T-helper 17 cell (primary cell): ENCODE measurements at places on chromosomes 2 and 18.

DNA sequence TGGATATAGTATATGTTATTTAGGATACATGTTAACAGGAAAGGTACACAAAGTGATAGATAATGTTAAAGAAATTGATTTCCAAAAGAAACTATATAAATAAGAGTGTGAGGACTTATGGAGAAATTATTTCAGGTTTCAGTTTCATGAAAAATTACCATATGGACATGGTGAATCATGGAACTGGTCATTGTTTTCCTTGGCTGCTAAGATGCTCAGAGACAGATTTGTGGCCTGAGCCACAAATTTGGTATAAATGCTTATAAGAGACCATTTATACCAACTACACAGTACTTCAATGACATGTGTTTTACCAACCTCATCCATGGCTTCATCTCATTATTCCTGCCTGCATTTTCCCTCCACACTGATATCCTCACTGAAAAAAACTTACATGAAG is 188.1 kb downstream of the FMNL2 start:
- no peak for DNase-seq

DNA sequence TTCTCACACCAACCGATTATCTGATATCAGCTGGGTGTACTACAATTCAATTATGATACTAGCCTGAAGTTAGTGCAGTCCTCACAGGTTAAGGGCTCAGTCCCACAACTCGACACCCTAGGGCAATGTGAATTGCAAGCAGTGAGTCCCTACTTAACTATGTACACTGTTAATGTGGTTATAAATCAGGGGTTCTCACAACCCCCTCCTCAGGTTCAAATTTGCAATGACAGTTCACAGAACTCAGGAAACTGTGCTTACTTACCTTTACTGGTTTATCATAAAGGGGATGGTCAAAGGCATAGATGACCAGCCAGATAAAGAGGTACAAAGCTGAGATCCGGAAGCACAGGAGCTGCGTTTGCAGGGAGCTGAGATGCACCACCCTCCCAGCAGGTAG is 1379.1 kb upstream of the CDH2 start:
- no peak for DNase-seq

GRCh38 chr2:64081046-64081445 is 61.8 kb upstream of the VPS54 start:
- DNase-seq: no peak

GRCh38 chr18:48723016-48723415 is 184.2 kb downstream of the CTIF start:
- DNase-seq: no peak

DNA sequence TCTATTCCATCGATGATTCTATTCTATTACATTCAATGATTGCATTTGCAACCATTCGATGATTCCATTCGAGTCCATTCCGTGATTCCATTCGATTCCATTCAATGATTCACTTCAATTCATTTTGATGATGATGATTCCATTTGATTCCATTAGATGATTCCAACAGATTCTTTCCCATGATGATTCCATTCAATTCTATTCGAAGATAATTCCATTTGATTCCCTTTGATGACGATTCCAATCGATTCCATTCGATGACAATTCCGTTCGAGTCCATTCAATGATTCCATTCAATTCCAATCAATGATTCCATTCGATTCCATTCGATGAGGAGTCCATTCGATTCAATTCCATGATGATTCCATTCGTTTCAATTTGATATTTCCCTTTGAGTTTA is 1088.8 kb downstream of the RPIA start:
- no peak for DNase-seq
